Sciatic nerve (tissue), 2 donors: ENCODE measurements at places on chromosomes 4 and X.
A peak's percentile ranks its signal among the peaks of the same experiment; 100 is the strongest.

- DNase-seq, result no peak
These were observed 61.3 kb downstream of the SPATA18 start for GRCh38 chr4:52112411-52112810.

DNA sequence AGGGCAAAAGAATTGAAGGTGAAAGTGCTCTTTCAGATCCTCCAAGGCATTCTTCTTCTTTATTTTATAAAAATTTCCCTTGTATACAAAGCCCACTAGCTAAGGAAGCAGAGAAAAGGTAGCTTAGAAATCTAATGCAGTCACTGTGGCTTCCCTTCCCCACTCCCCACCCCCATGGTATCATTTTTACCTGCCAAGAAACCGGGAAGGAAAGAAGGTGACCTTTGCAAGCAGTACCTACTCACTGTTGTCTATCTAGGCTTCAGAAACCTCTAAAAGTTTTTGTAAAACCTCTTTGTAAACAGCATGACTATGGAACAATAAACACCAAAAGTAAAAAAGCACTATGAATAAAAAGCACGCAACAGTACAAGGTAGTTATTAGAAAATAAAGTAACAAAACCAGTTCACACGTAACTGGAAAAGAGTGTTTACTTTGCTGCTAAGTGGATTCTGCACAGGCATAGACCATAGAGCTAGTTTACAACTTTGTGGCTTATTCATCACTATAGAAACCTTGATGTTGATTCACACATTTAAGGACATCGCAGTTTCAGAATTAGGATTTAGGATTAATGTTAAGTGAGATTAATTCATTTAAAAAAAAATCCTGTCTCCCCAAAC is 109.6 kb upstream of the FTHL17 start:
- DNase-seq, result no peak

- no peak for DNase-seq
These were observed 112.1 kb downstream of the FAM53A start for GRCh38 chr4:1572010-1572385.

GRCh38 chr4:108540536-108540935 is 79.8 kb upstream of the RPL34 start:
- no peak for DNase-seq

DNA sequence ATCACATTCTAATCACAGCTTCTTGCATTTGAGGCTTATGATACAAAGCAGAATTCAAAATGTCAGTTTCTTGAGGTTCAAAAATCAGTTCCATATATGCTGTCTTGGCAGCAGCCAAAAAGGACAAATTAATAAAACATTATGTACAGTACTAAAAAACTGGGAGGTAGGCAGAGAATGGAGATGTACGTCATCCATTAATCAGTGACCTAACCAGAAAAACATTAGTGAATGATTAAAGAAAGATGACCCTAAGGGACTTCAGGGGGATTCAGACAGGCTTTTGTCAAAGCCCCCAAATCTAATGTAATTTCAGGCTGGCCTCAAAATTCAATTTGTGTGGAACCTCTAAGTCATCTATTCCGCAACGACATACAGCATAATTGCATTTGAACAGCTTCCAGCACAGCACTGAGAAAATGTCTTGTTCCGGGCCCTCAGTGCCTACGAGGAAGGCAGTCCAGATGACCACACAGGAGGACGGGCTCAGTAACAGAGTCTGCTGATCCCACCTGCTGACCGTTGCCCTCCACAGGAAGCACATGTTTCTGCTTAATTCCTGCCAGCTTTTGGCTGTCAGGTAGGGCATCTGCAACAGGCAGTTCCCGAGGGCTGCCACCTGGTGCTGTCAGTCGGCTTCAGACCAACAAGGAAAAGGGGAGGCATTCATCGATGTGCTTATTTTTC is 83.8 kb upstream of the HHIP start:
- DNase-seq, result no peak

DNA sequence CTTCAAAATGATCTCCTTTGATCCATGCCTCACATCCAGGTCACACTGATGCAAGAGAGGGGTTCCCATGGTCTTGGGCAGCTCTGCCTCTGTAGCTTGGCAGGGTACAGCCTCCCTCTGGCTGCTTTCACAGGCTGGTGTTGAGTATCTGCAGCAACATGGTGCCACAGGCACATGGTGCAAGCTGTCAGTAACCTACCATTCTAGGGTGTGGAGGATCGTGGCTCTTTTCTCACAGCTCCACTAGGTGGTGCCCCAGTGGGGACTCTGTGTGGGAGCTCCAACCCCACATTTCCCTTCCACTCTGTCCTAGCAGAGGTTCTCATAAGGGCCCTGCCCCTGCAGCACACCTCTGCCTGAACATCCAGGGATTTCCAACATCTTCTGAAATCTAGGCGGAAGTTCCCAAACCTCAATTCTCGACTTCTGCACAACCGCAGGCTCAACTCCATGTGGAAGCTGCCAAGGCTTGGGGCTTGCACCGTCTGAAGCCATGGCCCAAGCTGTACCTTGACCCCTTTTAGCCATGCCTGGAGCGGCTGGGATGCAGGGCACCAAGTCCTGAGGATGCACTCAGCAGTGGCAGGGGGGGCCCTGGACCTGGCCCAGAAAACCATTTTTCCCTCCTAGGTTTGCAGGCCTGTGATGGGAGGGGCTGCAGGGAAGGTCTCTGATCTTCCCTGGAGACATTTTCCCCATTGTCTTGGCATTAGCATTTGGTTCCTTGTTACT is 137.8 kb upstream of the NUDT6 start:
- DNase-seq, result no peak

DNA sequence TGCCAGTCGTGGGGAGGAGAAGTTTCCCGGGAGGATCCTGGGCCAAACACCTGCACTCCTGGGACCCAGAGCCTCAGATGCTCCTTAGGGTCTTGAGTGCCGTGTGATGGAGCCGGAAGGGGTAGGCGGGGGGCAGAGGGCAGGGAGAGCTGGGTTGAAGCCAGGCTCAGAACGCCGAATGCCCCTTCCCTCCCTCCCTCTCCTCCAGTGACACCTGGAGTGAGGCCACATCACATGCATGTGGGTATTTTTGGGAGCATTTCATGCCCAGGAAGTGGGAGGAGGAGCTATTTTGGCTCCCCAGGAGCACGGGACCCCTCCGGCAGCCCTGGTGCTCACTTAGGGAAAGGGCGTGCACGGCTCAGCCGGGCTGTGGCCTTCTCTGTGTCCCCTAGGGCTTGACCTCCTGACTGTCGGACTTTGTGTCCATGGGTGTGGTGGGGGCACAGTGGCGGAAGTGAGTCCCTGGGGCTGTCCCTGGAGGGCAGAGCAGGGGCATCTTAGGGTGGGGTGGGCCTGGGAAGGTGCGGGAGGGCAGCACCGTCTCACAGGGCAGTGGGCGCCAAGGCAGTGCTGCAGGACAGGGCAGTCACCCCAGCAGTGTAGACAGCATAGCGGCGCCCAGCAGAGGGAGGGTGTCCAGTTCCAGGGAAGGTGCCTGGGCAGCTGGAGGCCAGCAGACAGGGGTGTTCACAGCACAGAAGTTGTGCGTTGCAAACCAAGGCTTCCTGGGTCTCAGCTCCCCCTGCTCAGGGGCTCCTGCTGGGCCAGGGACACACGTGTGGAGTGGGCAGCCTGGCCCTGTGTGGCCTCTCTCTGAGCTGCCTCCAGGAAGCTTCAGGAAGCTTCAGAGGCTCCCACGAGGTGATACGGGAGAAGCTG is 4.9 kb upstream of the CPLX1 start:
- DNase-seq, result peak; percentile 42

DNA sequence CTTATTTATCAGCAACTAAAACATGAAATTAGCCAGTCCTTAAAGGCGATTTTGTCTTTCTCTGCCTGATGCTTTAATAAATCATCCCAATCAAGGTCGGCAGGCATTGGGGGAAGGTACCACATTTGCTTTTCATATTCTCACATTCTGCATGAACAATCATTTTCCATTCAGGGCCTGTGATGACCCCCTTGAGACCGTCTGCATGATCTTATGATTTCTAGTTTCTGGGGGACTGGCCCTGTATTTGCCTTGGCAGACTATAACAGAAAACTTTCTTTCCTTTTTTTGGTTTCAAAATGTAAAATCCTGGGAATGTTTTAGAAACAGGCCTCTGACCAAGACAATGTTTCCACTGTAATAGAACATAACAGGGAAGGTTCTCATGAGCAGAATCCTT is 296.8 kb downstream of the IDS start:
- DNase-seq, result no peak

DNA sequence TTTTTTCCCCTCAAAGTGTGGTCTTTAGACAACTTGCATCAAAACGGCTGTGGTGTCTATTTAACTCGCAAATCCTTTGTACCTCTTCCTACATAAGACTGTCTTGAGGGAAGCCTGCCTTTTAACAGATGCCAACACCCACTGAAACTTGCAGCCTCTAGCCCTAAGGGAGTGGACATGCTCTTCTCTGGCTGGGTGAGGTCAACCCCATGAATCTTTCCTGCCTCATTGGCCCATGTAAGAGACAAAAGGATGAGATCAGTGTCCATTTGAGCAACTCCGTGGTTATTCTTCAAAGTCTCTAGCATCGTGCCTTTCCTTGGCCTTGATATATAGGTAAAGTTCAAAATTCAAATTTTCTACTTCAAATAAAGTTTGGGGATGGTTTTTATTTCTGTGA is 134.7 kb downstream of the SHROOM3 start:
- no peak for DNase-seq

DNA sequence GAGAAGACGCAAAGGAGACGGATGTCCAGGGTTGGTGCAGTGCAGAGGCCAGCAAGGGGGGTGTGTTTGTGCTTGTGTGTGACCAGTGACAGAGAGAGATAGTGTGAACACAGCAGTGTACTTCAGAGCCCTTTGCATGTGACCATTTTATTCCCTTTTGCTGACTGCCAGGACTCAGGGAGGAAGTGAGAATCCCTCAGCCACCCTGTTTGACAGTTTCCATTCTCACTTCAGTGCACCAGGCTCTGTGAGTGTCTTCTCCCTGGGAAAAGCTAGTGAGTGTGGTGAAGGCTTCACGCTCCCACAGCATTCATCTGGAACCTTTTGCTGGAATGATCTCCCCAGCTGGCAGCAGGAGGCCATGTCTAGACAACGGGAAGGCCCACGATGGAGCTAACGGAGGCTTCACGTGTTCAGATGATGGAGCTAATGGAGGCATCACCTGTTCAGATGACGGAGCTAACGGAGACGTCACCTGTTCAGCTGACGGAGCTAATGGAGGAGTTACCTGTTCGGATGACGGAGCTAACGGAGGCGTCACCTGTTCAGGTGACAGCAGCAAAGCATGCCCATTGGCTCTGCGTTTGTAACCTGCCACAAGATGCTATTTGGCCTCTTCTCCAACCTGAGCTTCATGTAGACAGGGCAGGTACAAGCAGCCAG is 195.4 kb downstream of the AFAP1 start:
- DNase-seq, result no peak

- DNase-seq, result no peak
These were observed 105.6 kb downstream of the CNKSR2 start for GRCh38 chrX:21479695-21480270.

GRCh38 chr4:65343342-65343741 is 326.9 kb downstream of the EPHA5 start:
- DNase-seq, result no peak

GRCh38 chr4:173318648-173319211 is 15.4 kb downstream of the HMGB2 start:
- no peak for DNase-seq

GRCh38 chr4:82491251-82491960 is 61.0 kb downstream of the ENOPH1 start:
- DNase-seq, result no peak

GRCh38 chr4:8765084-8765483 is 106.6 kb downstream of the HMX1 start:
- DNase-seq, result no peak

DNA sequence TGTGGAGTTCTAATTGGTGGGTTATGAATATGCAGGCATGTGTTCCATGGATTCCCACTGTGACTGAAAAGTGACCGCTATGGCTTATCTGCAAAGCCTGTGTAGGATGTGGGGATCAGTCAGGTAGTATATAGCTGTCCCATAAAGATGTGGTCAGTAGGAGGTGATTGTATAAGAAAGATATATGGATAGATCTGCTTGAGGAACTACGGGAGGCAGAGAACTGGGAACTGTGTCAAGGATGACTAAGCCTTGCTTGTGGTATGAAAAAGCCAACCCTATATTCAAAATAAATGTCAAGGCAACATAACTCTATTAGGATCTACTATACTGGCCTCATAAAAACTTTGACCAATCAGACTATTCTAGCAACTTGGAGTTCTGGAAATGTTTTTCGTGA is 185.2 kb downstream of the KLHL4 start:
- no peak for DNase-seq

GRCh38 chr4:65651031-65651430 is 19.3 kb downstream of the EPHA5 start:
- no peak for DNase-seq

DNA sequence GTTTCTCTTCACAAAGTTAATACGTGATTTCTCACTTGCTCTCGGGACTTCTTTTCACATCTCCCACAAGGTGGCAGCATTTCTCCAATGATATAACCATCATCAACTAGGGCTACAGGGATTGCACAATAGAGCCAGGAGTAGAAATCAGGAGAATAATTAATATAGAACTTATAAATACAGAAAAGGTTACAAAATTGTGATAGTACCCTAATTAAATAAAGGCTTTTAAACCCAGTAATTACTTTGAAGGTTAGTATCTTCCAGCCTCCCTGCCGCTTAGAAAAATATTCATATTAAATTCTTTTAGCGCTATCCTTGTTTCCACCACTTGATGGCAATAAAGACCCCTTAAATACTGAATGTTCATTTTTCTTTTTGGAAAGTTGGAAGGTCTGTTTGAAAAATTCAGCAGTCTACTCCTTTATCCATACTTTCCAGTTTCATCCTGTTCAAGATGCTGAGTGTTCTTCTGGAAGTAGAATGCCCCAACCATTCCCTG is 65.8 kb downstream of the RASGEF1B start:
- DNase-seq, result no peak

DNA sequence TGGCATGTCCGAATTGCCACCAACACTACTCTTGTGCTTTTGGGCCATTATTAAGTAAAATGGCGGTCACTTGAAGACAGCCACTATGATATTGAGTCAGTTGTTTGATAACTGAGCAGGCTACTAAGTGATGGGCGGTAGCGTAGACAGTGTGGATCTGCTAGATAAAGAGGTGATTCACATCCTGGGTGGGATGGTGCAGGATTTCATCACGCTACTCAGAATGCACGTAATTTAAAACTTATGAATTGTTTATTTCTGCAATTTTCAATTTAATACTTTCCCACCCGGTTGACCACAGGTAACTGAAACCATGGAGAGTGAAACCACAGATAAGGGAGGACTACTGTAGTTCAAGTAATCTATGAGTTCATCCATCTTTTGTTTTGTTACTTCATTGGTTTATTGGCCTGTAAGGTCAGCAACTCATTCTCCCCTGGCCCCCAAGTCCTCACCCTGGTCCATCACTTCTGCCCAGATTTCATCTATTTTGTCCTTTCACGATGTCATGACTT is 2.9 kb downstream of the ARAF start:
- DNase-seq, result no peak

DNA sequence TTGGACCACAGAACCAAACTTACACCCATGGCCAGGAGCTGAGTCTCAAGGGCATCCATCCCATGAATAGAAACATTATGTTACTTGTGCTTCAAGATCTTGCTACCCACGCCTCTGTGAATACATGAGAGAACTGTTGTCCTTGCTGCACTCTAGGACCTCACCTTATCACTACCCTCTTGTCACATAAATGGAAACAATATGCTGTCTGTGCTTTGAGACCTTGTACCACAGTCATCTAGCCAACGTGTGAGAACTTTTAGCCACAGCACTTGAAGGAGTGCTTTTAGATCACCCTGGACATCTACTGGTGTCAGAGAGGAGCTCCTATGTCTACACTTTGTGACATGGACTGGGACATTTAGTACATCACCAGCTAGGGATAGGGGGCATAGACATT is 30.7 kb upstream of the HUWE1 start:
- no peak for DNase-seq

- no peak for DNase-seq
These were observed 911.2 kb downstream of the FSTL5 start for GRCh38 chr4:161252520-161253141.
